ENCODE measurements at places on chromosomes 12 and 14.

- no peak for DNase-seq
These were observed 34.7 kb upstream of the STK38L start for GRCh38 chr12:27209257-27209910.

DNA sequence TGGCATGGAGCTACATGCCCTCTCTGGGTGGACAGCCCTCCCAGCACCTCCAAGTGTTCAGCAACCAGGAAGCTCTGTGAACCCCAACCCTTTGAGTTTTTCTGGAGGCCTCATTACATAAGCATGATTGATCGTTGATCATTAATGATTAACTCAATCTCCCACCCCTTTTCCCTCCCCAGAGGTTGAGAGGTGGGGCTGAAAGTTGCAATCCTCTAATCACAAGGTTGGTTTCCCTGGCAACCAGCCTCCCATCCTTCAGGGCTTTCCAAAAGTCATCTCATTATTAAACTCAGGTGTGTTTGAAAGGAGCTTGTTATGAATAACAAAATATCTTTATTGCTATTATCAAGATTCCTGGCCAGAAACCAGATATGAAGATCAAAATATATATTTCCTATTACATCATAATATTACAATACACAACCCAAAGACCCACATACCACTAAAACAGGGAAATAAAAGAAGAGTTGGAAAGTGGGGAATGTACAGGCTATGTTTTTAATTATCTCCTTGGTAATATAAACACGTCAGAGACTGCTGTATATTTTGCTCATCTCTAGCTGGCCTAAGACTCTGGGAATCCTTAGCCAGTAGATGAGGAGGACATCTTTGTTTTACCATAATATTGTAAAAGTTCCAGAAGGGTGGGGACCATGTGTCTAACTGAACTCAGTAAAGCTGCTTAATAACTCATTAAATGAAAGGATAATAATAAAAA is 73.6 kb downstream of the SSPN start:
- DNase-seq = no peak

GRCh38 chr14:105944632-105945610 is 418.5 kb downstream of the TMEM121 start:
- DNase-seq = peak; percentile 54

GRCh38 chr14:25602106-25602505 is 552.2 kb upstream of the STXBP6 start:
- DNase-seq = no peak

DNA sequence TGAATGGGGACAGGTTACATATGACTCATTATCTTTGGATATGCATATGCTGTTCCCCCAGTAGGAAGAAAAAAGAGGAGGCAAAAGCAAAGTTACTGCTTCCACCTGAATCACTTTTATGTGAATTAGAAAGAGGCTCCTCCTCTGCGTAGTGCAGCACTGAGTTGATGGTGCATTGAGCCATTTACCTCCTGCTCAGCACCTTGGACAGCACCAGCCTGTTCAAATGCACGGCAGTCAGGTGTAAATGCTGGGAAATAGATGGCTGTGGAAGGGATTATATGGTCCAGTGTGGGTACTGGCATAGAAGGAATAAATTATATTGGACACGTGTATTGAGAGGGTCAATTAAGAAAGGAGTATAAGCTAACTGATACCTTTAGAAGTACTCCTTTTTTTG is 541.9 kb upstream of the SEL1L start:
- DNase-seq = peak; percentile 54

DNA sequence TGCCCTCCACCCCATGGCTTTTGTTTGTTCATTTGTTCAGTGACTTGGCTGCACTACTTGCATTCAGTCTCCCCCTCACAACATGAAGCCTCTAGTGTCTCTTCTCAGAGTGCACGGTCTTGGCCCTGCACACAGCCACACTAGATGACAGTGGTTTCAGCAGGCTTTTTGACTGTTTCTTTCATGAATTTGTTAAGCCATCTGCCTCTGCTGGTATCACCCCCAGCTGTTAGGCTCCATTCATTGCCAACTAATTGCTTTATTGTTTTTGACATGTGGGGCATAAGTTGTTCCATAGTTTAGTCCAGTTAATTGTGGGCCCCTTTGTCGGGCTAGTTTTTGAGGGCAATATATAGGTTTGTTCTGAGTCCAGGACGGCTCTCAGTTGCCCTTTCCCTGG is 18.8 kb downstream of the OS9 start:
- no peak for DNase-seq

DNA sequence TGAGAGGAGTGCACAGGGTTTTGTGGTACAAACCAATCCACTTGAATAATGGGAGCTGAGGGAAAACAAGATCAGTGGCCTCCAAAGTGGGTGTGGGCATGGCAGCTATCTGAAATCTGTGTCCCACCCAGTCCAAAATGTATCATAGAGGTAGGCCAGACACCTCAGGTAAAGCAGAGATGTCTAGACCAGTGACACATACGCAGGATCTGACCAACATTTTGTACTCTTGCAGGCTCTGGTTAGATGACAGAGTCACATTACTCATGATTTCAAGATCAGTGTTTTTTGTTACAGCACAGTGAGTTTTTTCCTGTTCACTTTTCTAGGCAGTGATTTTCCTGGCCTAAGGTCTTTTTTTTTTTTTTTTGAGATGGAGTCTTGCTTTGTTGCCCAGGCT is 211.8 kb downstream of the PCNX1 start:
- no peak for DNase-seq

- DNase-seq = no peak
These were observed 113.9 kb downstream of the KTN1 start for GRCh38 chr14:55693904-55694303.

DNA sequence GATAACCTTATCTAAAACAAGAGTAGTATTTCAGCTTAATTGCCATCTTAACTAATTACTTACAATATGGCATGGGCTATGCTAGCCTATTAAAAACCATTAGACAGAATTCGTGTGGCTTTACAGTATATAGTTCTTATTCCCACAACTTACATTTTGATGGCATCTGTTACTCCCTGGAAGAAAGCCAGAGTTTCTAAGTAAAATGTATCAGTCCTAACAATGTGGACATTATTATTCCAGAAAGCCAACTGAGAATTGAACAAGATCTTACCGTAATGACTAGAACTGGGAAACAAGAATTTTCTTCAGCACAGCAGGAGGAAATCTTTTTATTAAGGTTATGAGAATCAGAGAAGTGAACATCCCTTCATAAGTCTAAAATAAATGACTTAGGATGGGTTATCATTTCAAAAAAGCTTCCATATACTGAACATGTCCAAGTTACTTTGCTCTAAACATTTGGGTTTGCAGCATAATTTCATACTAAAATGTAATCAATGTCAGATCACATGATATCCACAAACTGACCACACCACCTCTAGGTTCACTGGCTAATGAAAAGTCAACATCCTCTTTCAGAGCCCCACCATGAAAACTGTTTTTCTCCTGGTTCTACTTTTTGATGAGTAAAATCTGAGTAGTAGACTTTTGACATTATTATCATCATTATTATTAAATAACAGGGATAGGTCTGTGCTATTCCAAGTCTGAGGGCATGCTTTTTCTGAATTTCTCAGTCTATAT is 179.7 kb downstream of the SSPN start:
- DNase-seq = no peak

GRCh38 chr14:99062772-99063418 is 209.1 kb downstream of the BCL11B start:
- no peak for DNase-seq

DNA sequence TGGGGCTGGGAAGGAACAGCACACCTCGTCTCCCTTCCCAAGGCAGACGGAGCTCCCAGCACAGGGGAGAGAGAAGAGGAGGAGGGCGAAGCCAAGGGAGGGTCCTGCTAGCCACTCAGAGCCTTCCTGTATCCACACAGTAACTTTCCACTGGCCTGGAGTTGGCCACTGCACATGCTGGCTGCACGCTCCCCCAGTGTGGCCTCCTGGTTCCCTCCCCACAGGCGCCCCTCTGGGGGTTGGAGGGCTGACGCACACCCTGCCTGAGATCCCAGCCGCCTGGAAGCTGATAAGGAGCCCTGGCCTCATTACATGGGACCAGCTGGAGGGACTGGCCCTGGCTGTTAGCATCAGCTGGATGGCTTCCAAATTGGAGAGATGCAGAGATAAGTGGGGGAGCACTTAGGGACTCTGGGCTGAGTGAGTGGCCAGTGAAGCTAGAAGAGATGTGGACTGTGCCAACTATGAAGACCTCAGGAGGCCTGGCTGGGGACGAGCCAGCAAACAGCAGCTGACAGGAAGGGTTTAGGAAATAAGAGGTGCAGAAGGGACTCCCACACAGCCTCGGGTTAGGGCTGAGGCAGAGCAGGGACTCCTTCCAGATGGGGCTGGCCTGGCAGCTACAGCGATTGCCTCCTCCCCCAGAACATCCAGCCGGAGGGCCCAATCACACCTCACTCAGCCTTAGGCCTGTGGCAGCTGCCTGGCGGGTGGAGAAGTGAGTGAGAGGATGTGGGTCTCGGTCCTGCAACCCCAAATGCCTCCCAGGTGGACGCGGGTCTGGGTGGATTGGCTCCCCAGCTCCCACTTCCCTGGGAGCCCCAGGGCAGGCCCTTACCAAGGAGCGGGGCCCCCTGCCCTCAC is 26.3 kb upstream of the BCDIN3D start:
- no peak for DNase-seq

DNA sequence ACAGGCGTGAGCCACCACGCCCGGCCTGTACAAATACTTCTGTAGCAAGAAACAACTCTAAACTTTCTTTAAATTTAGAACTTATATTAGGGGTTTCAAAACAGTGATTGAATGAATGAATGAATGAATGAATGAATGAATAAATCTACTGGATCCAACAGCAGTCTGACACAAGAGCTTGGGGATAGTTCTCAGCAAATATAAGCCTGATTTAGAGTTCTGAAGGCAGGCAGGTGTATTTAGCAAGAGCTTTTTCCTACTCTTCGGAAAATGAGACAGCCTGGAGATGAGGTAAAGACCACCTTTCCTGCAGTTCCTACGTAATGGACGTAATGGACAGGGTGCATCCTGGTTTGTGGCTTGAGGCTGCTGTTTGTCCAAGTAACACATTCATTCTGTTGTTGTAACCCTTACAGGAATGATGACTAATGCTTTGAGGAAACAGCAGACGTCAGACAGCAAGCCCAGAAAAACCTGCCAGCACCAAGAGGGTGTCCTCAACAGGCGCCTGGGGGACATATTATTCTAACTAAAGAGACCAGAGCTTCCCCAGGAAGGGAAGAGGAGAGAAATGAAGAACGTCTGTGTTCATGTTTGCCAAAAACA is 277.4 kb upstream of the SOX5 start:
- DNase-seq = peak; percentile 68

DNA sequence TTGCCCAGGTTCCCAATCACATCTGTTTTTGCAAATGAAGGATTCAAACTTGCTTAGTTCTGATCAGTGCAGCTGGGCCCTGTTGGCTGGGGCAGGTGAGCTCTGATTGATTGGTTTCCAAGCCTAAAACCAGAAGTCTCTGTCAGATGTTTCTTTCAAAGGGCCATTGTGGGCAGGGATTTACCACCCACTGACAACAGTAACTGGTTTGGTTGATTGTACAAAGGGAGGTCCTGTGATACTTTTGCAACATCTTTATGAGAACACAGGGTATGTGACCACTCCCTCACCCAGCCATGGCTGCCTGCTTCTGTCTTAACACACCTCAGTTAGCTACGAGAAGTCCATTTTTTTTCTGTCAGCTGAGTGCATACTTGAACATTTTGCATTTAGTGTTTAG is 184.1 kb downstream of the FLRT2 start:
- DNase-seq = no peak

DNA sequence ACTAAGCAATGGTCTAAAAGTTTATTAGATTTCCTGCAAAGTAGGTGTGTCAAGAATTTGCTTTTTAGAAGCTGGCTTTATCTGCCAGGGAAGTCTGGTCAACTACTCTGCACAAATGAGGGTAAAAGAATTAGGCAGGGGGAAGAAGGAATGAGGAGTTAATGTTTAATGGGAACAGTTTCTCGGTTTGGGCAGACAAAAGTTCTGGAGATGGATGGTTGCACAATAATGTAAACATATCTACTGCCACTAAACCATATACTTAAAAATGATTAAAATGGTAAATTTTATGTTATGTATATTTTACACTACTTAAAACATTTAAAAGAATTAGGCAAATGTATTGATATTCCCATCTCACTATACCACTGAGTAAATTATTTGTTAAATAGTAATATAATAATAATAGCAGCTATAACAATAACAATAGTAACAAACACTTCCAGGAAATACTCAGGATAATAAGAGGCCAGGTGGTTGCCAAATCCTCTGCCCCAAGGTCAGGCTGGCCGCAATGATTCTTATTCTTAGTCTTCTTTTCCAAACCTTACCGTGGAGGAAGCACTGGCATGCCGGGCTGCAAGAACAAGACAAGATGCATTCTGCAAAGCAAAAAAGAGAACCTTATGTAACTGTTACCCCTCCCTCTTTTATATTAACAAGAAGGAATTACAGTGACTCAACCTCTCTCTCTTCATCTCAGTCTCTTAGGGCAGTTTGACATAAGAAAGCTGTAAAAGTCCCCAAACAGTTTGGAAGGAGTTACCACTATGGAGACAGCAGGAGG is 13.9 kb downstream of the CS start:
- DNase-seq = no peak

GRCh38 chr14:36521598-36522345 is 1.7 kb upstream of the NKX2-1 start:
- no peak for DNase-seq

DNA sequence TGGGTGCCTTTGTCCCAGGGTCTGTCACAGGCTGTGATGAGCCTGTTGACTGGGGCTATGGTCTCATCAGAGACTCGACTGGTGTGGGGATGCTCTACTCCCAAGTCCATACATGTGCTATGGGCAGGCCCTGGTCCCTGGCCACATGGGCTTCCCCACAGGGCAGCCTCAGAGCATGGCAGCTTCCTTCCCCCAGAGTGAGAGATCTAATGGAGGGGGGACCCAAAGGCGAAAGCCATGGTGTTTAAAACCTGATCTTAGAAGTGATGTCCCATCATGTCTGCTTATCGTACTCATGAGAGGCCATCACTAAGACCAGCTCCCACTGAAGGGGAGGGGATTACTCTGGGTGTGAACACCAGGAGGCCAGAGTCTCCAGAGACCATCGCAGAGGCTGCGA is 279.0 kb upstream of the RTL1 start:
- DNase-seq = no peak

DNA sequence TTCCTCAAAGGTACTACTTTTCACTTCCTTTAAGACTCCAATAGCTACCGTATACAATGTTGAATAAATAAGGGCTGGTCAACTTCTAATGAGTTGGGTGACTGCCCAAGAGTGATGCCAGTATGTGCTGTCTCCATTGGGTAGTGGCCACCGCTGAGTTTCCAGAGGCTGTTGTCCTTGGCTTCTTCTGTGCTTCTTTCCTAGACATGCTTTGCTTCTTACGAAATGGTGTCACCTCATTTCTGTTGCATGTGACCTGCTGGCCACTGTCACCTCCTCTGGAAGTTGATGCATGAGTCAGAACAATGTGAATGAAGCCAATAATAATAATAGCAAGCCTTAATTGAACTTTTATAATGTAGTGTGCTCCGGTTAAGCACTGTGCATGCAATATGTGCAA is 7.5 kb upstream of the NID2 start:
- no peak for DNase-seq

- no peak for DNase-seq
These were observed 9.7 kb upstream of the UBC start for GRCh38 chr12:124923905-124924734.
